Prostate gland (tissue), 2 donors: ENCODE measurements at places on chromosomes 2 and 18. TPM values are rescaled to one million over a fixed set of nuclear protein-coding genes. Genes with fewer than 3 reads are reported as not detected.

ADAM23 gene
- total RNA-seq: 1.3 TPM

RAB6C gene
- 0.87 TPM for total RNA-seq

- DNase-seq: no peak
Observed at GRCh38 chr2:15383695-15384350, 177.3 kb downstream of the NBAS start.

DNA sequence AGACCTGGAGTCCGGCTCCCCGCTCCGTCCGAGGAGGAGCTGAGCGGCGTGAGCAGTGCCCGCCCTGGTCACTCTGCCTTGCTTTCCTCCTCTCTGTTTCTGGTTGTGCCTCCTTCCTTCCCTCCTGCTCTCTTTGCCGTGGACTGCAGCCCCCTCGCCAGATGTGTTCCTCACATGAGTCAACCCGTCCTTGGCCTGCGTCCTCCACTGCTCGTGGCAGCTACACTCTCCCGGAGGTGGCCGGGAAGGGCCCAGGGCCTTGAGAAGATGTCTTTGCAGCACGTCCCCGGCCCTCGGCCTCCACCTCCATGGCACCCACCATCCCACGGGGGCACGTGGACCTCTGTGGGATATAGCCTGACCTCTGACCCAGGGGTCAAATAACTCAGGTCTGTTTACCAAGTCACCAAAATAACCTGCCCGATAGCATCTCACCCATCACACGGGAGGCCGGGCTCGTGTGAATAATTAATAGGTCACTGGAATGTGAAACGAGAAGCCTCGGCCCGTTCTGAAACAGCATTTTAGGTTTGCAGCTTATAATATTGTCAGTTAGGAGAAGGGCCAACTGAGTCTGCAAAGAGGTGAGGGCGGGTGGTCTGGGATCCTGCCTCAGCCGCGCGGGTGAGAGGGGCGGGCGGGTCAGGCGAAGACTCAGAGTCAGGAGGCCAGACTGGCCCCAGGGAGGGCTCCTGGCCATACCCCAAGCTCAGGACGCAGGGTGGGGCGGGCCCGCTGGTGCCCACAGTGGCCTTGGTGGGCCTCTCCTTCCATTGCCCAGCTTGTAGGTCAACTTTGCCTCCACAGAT lies 42.6 kb downstream of the NFATC1 start:
- DNase-seq: no peak

- no peak for DNase-seq
Observed at GRCh38 chr2:172609488-172609887, 53.6 kb downstream of the PDK1 start.
